ENCODE measurements at places on chromosomes 5 and 9.

- DNase-seq: no peak
These were observed 15.3 kb downstream of the TNFSF15 start for GRCh38 chr9:114790521-114790920.

- no peak for DNase-seq
These were observed 168.8 kb downstream of the RAPGEF6 start for GRCh38 chr5:131466171-131466766.

GRCh38 chr5:124923131-124923530 lies 176.7 kb upstream of the ZNF608 start:
- DNase-seq: no peak

- DNase-seq: no peak
These were observed 13.0 kb downstream of the SEC61B start for GRCh38 chr9:99235069-99235468.

- no peak for DNase-seq
These were observed 8.7 kb downstream of the TAS2R1 start for GRCh38 chr5:9621379-9621903.

Data from stimulated activated CD4-positive, alpha-beta T cell treated with anti-CD3 and anti-CD28 coated beads, Interleukin-1b, Interleukin-23, amount 100 ng/mL, for 1 hour (primary cell).